Stimulated activated naive CD4-positive, alpha-beta T cell treated with Interleukin-2 at 50 U/mL for 16 hours (primary cell): ENCODE measurements at places on chromosomes 2 and 18.

GRCh38 chr2:224837558-224837957, 121.4 kb upstream of the CCDC195 start:
- no peak for DNase-seq

- DNase-seq = peak; percentile 35
Measured at GRCh38 chr2:160294339-160294803, 94.3 kb upstream of the ITGB6 start.

GRCh38 chr18:49020621-49021021, 69.9 kb upstream of the SMAD7 start:
- DNase-seq = no peak

DNA sequence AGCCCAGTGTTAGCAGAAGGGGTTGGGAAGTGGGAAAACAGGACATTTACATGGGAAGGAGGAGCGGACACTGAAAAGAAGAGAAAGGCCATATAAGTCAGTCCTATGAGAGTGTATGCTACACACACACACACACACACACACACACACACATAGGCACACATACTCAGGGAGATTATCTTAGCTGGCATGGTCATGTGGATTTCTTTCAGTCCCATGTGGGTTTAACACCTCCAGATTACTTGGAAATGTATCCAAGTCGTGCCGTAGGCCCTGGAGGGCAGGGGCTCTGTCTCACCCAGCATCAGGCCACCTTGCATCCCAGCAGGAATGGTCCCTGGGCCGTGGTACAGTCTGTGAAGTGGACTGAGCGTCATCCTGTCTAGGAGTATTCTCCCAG, 113.3 kb upstream of the CAPN13 start:
- DNase-seq = no peak

DNA sequence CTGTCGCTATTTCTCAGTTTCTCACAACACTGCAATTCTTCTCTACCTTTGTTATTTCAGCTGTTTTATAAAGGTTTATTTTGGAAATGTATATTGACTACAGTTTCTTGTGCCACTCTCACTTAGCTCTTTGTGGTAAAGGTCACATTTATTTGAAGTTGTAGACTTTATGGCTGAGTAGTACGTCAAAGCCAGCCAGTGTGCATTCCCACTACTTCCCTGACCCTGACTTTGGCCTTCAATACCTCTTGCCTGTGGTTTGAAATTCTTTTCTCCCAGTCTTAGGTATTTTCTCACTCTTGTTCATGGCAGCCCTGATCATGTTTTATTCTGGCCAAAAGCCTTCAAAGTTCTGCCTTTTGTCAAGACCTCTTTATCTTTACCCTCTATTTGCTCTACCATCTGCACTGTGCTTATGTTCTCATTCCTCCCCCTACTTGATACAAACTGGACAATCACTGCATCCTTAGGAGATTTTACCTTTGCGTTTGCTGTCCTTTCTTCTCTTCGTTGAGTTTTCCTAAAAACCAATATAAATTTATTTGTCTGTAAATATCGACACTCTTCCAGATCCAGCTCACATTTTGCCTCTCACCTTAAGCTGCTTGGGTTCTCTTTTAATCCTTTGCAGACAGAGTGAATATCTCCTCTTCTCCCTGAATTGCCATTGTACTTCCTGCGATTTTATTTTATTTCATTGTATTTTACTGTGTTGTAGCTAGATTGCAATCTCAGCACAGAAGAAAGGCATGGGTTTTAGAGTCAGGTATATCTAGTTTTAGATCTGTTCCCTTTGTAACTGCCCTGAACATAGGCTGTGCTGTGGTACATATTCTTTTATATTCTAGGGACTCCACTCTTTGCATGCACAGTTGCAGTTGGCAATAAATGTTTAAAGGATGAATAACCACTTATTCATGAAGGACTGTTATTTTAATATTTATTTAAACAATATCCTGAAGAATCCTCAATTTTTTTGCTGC, 31.2 kb downstream of the GULP1 start:
- no peak for DNase-seq

DNA sequence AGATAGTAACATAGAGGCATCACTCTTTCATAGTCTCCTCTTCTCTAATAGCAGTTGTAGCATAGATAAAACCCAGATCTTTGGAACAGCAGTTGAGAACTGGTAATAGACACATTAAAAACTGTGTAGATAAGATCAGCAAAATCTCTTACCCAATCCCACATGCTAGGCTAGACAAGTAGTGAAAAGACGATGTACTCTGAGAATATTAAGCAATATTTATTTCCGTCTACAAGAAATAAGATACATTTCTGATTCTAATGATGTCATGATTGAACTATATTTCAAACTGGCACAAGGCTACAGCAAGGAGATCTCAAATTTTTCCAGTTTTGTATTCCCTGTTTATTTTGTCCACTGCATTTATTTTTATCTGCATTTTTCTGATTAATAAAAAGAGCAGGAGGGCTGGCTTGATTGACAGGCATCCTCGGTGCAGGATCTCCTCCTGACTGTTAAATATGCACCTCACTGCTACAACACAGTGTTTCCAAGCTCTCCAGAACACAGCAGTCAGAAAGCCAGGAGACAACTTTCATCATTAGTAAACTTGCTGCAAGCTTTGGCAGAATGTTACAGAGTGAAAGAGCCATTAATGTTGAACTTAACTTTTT, 73.3 kb upstream of the ATIC start:
- no peak for DNase-seq

DNA sequence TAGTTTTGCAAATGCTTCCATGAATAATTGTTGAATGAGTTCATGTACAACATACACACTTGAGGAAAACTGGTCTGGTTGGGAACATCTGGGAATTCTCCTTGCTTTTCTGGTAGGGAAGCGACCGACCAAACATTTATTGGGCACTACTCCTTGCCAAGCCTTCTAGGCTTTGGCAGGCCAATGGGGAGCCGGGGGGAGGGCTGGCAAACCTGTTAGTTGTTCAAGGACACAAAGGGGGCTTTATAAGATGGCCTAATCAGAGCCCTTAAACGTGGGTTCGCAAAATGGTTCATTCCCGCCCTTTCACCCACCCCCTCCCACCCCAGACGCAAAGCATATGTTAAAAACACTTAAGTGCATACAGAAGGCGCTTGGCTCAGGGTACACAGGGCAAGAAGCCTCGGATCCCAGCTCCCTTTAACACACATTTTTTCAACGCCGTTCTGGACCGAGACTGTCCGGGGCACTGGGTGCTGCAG, 844 bp upstream of the VSNL1 start:
- DNase-seq = no peak

DNA sequence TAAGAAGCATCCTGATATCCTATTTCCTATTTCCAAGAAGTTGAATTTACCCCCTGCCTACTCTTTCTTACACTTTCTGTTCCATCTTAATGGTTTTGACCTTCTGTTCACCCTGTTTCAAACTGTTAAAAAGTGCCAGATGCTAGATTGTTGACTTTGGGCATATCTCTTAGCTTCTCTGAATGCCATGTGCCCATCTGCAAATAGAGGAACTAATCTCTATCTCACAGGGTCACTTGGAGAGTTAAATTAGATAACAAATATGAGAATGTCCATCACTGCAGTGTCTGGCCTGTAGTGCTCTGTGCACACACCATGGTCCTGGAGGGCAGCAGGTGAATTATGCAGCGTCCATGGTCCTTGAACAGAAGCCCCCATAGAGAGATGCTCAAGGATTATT, 83.8 kb downstream of the LRATD1 start:
- no peak for DNase-seq

- no peak for DNase-seq
Measured at GRCh38 chr18:78687736-78688135, 291.9 kb upstream of the SALL3 start.

DNA sequence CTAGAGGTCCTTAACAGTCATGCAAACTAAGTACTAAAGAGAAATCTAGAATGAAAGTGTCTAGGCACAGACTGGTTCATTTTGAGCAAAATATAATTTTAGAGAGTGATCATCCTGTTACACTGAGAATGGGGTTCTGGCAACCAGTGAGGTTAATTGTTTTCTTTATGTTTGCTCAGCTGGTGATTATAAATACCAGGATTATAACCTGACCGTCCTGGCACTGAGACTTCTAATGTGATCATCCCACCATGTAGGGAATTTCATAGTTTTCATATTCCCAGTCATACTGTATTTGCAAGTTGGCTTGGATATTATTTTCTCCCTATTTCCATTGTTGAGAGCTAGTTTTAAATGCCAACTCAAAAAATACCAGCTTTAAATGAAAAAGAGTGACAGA, 852.5 kb upstream of the LRATD1 start:
- no peak for DNase-seq

DNA sequence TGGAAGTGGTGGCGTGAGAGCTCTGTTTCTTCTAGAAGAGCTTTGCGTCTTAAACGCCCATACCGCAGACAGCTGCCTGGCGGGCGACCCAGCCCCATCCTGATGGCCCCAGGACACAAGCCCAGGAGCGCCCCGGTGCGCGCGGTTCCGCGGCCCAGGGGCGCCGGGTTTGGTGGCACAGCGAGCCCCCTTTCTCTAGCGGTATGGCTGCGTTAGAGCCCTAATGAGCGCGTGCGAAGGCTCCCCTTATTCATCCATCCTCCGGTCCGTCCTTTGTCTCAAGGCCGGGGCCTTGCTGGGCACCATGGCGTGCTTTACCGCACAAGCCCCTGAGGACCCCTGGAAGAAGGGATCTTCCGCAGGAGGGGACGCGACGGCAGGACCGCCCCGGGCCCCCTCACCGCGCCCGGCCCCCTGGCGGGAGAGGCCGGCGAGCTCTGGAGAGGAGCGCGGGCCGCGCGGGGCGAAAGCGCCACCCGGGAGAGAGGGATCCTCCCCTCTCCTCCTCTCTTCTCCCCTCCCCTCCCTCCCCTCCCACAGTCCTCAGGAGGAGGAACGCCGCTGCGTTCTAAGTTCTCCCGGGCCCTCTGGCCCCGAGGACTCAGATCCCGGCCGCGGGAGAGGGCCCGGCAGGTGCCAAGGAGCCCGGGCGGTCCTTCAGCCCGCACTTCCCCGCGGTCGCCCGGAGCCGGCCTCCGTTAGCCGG, 626 bp upstream of the SLC1A4 start:
- peak; percentile 55 for DNase-seq

DNA sequence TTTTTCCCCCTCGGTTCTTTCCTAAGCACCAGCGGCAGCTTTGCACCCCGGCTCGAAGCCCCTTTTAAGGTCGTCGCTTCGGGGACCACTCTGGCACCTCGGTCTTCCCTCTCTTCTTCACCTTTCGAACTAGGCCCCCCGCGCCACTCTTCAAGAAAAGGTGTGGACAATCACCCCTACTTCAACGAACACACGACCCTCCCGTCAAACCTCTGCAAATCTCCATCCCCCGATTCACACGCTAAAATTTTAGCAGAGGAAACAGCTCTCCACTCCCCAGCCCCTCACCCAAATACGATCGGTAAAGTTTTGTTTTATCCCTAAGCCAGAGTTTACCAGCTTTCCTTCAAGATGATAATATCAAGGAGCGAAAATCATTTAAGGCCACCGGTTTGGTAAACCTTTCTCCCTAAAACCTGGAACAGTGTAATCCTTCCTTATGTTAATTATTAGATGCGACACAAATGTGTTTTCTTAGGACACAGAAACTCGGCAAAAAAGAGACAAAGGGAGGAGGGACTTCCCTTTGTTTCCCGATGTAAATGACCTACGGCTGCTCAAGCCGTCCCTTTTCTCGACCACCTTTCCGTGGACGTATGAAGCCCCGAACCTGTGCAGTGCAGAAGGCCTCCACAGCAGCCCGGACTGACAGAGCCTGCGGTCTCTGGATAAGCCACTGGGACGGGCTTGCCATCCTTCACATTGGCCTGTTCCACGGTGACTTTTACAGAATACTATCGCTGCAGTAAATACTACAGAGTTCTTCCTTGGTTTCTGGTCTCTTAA, 85.2 kb downstream of the RBMS1 start:
- DNase-seq = no peak

DNA sequence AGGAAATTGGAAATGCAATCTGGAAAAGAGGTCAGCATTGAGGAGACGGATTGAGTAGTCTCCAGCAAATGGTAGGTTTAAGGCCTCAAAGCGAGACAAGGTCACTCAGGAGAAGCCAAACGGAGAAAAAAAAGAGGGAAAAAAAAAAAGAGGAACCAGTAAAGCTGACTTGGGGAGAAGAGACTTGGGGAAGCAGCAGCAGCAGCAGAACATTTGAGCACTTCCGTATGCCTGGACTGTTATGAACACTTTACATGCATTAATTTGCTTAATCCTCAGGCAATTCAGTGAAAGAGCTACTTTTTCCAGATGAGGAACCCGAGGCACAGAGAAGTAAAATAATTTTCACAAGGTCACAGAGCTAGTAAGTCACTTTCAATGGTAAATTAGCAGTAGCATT, 81.3 kb downstream of the OSBPL6 start:
- DNase-seq = no peak

DNA sequence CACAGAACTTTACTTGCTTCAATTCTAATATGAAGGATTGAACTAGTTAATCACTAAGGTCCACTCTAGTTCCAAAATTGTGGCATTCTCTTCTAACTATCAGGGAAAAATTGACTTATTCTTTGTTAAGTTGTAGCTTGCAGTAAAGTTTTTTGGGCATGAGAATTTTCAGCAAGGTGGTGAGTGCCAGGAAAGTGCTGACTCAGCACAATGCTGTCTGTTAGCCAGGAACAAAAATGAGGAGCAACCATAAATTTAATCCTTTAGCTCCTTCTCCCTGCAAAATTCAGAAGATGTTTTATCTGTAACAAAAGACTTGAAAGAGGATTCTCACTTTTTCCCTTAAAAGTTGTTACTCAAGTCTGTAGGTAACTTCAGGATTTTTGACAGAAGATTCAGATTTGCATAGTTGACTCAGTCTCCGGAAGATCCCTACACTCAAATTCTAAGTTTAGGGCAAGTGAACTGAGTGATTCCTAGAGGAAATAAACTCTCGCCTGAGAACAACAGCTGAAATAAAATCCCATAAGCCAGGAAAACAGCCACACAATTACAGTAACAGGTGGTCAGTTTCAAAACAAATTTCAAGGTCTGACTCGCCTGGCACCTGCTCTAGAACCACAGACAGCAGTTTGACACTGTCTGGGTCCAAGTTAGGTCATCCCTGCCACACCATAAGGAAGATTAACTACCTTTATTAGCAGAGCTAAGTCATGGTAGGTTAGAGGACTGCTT, 20.2 kb upstream of the DARS1 start:
- no peak for DNase-seq

DNA sequence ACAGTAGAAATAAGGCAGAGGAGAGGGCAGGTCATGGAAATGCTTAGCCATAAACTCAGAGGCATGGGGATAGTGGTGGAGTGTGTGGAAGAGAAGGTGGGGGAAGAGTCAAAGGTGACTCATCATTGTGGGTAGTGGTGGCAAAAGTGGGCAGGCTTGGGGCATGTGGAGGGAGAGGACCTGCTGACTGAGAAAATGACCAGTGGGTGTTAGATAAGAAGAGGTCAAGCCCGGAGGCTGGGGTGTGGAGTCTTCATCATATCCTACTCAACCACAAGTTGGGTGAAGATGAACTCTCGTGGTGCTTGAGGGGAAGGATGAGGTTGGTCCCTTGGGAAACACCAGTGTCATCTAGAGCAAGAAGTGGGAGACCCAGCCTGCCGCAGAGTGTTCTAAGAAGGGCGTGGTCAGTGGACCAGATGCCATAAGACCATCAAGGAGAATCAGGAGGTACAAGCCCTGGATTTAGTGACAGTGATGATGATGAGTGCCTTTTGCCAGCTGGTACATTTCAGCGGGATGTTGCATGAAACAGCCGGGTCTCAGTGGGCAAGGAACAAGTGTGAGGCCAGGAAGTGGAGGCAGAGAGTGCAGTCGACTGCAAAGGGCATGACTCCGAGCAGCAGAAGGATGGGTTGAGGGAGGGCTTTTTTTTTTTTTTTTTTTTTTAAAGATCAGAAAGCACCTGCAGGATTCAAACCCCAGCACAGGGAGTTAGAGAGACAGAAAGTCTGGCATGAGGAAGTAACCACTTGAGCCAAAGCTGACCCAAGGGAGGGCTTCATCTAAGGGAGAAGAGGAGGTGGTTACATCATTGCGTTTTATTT, 122.6 kb upstream of the SPRED2 start:
- no peak for DNase-seq

- DNase-seq = no peak
Measured at GRCh38 chr18:11665587-11665986, 23.5 kb upstream of the GNAL start.
